ENCODE measurements at places on chromosomes 2 and 18.

DNA sequence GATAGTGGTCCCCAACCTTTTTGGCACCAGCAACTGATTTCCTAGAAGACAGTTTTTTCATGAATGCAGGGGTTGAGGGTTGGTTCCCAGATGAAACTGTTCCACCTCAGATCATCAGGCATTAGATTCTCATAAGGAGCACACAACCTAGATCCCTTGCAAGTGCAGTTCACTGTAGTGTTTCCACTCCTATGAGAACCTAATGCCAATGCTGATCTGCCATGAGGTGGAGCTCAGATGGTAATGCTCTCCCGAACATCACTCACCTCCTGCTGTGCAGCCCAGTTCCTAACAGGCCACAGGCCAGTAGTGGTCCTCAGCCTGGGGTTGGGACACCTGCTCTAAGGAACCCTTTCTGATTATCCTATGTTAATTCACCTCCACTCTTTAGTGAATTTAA lies 133.5 kb downstream of the SOX11 start:
- no peak for DNase-seq

GRCh38 chr2:100818606-100819369 lies 1.2 kb upstream of the NPAS2 start:
- DNase-seq, result no peak

DNA sequence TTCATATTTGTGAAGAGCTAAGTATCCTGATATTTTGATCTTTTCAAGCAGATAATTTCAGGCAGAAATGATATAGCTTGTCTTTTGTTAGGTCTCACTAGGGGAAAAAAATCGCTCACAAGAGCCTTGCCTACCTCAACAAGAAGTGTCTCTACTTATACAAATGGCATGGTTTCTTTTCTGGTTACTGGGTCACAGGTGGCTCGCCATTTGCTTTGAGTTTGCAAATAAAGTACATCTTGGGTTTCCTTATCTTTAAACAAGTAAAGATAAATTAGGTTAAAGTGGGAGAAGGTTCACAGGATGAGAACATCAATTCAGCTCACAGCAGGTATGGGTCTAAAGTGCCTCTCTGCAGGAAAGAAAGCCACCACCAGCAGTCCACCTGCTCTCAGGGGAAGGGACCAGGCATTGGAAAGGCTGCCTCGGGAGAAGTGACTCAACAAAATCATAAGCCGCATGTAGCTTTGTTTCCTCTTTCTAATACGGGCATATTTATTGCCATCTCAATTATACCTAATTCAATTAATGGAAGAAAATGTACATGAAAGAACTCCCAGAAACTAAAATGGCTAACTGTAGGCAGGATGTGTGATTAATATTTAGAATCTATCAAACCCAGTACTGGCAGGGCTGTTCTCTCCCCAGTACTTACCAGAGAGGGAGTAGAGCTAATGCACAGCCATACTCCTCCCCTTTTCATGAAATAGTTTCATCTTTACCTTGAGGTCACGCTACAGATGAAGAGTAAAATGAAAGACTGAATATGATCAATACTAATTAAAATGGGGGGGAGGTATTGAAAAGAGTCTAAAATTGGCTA lies 28.3 kb downstream of the CDC42EP3 start:
- no peak for DNase-seq

GRCh38 chr18:67426486-67426885 lies 90.0 kb downstream of the DSEL start:
- DNase-seq, result no peak

DNA sequence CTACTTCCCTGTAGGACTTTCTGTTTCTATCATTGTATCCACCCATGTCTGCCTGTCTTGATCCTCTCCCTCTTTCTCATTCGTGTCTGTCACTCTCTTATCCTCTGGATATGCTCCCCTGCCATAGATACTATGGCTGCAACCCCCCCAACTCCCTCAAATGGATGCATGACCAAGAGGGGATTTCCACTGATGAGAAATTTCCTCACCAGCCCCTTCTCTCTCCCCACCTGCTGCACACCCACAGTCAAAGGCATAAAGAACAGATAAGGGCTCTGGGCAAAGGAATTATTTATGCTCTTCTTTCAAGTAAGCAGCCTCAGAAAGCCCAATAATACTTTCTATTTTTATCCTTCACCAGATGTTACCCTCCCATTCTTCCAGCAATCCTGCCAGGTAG lies 121.3 kb downstream of the FOXI3 start:
- DNase-seq, result no peak

DNA sequence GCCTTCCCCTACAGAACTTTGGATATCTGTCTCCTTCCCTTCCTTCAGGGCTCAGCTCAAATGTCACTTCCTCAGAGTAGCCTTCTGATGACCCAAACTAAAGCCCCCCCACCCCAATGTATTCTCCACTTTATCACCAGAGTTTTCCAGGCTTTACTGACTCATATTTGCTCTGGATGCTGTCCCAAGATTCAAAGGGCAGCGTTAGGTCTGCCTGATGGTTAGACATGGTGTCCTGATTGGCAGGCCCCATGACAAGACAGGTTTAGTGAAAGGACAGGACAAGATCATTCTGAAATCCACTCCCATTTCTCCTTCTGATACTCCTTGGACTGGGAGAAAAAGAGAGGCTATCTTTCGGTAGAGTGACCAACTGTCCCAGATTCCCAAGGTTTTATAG lies 22.6 kb upstream of the RPIA start:
- DNase-seq, result no peak

DNA sequence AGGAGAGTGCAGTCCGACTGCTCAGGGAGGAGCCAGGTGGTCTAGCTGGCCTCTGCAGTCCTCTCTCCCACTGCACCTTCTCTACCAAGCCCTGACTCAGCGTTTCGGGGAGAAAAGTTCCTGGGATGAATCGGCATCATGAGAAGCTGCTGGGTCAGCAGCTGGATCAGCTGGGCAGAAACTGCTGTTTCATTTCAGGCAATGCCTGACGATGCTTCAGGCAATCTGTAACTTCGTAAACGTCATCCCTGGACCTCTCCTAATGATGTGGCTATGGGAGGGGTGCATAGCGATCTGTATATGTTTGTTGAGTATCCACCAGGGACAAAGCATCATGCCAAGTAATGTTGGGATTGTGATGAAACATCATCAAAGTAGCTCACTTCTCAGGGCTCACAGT lies 20.7 kb downstream of the LIPG start:
- peak; percentile 60 for DNase-seq

DNA sequence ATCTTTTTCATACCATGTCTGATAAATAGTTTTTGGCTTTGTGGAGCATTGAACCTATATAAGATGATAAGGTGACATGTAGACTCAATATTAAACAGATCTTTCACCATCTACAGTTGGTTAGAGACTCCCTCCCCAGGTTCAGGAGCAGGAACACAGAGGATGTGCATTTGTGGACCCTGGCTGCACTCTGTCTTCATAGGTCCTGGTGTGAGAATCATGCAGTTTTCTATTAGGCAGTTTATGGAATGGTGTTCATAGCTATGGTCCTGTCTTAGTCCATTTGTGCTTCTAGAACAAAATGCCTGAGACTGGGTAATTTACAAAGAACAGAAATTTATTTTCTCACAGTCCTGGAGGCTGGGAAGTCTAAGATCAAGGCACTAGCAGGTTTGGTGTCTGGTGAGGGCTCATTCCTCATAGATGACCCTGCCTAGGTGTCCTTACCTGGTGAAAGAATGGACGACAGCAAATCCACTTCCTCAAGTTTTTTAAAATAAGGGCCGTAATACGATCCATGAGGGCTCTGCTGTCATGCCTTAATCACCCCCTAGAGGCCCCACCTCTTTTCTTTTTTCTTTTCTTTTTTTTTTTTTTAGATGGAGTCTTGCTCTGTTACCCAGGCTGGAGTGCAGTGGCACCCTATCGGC lies 35.3 kb upstream of the FAM98A start:
- no peak for DNase-seq

GRCh38 chr2:145043399-145043834 lies 523.5 kb upstream of the ZEB2 start:
- no peak for DNase-seq

DNA sequence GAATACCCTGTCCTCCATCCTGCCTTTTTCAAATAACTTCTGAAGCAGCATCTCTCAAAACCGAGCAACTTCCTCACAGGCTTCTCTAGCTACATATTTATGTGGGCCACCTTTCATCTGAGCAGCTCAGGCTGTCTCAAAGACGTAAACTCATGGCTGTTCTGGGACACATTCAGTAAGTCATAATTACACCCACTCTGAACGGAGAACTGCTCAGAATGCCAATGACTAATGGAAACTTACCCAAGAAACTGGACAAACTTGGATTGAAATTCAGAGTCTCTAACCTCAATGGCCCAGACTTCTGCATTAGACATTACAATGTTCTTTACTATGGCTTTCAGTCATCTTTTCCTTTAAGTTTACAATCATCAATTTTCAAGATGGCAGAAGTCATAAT lies 145.2 kb downstream of the RAD51AP2 start:
- DNase-seq, result peak; percentile 45

DNA sequence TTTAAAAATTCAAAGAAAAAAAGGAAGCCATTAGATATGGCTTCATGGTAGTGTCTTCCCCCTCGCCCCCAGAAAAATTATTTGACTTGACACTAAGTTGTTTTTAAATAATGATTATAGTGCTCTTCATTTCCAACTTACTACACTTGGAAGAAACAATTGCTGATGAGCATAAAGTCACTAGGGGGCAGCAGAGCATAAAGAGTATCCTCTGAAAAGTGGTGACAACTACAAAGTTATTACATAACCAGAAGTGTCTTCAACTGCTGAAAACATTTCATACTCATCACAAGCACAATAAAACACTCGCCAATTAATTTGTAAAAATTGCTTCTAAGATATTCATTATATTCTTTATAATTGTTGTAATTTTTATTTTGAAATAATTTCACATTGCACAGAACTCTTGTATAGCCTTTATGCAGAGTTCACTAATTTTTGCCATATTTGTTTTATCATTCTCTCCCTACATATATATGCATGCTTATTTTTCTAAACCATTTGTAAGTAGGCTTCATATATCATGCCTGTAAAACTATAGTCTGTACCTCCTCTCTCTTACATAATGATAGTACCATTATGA lies 54.9 kb downstream of the EXOC6B start:
- DNase-seq, result peak; percentile 12

DNA sequence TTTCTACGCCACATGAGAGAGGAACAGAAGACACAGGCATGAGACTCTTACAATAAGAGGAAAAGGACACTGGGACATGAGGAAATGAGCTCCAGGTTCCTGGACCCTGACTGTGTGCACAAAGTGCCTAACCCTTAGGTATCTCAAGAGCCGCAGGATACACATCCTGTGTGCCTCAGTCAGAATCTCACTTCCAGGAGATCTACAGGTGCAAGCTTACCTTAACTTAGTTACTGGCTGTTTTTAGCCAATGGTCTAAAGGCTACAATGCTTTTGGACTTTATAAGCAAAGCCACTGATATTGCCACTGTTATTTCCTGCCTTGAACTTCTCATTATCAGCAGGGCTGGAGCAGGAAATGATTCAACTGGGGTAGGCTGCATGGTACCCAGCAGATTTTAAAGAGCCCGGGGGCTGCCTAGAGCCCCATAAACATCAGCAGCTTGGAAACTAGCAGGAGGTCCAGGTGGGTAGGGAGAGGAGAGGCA lies 254.4 kb downstream of the ZNF521 start:
- no peak for DNase-seq

- DNase-seq, result no peak
These were observed 8.0 kb upstream of the STAM2 start for GRCh38 chr2:152183401-152184073.

DNA sequence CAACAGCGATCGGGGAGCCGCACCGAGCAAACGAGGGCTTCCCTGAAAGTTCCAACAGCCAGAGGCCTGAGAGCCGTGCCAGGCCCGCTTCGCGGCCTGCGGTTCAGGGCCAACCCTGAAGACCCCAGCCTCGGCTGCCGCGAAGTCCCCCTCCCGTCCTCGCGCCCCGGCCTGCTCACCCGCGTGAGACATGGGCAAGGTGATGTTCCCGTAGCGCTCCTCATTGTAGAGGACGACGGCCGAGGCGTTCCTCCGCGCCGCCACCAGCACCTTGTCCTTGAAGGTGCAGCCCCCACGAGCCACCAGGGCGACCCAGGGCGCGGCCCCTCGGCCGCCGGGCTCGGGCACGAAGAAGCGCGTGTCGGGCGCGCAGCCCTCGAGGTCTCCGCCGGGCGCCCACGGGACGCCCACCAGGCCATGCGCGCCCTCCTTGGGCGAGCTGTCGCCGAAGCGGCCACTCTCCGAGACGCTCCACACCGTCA lies 510 bp downstream of the RNF149 start:
- DNase-seq, result no peak

DNA sequence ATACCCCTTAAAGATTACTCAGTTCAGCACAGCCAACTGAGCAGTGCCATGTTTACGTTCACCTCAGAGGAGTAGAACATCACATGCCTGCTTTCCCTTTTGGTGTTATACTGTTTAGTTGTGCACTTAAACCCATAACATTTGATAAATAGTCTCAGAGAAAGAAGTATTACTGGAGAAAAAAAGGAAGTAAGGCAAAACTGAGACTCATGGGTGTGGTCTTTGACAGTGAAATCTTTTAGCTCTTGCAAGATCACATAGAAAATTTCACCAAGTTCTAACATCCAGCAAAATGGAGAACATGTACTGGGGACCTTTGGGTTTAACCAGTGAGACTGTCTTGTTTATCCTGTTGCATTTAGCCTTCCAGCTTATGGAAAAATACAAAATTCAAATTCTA lies 5.6 kb downstream of the TANK start:
- DNase-seq, result no peak

DNA sequence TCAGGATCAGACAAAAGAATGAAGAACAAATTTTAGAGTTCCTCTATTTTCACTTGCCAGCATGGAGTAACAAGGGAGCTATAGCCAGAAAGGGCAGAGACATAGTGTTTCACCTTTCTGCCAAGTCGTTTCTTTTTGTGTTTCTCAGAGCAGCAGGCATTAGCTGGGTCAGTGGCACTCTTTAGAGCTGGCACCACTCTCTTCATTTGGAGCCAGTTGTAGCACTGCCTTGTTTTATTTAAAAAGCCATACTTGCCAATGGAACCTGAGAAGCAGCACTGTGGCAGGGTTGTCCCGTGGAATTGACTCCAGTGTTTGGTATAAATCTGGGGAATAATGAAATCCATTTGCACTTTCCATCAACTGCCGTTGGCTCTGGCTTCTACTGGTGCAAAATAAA lies 64.0 kb downstream of the LRRTM4 start:
- no peak for DNase-seq

GRCh38 chr18:45166836-45167551 lies 448.3 kb upstream of the SLC14A2 start:
- peak; percentile 56 for DNase-seq

DNA sequence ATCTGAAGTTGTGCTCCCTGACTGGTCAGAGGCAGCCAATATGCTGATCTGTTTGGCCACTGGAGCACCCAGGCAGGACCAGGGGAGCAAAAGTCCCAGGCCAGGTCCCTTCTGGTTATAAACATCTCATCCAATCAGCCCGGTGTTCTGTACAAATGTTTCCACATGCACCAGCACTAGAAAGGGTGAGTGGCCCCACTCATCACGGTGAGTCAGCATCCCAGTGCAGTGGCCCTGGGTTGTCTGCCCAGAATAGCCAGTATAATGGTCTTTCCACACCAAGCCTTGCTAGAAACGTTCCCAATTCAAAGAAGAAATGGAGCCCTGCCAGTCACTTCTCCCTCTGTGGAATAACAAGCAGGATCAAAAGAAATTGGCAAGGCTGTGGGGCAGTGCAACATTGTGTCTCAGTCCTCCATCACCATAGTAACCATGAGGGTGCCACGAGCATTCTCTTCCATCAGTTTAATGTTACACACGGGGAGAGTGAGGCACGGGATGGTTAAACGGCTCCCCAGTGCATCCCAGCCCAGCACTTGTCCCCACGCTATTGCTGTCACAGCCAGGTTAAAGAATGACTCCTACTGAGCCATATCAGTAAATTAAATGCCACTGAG lies 174.9 kb downstream of the SEPTIN10 start:
- DNase-seq, result peak; percentile 59

- no peak for DNase-seq
These were observed 269.8 kb downstream of the GLI2 start for GRCh38 chr2:121005453-121005852.

Measured in skeletal muscle cell (primary cell).